IMR-90 (cell line): ENCODE measurements at places on chromosomes 7 and 10.

DNA sequence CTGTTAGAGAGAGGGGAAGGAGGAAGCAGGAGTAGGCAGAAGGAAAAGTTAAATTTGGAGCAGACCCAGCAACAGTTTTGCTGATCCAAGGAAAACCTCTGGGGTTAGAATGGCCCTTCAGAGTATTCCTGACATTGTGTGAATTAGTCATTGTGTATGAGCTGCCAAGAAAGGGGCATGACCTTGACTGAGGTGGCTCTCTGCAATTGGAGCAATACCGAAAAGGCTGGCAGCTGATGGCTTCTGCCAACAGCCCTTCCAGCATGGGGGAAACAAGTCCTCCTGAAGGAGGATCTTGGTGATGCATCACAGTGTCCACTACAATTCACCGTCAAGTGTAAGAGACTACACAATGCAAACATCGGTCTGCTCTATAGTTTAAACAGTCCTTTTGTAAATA lies 20.6 kb upstream of the WASL start:
- no peaks in the 10 kb centered on the region for H3K4me1 ChIP-seq
- no peaks in the 10 kb centered on the region for H3K36me3 ChIP-seq
- H3K27ac ChIP-seq, result no peak overlapping the region
- no peaks in the 10 kb centered on the region; the same call in 1 of the 2 replicates for H3K27me3 ChIP-seq
- H3K4me3 ChIP-seq, result no peak overlapping the region

DNA sequence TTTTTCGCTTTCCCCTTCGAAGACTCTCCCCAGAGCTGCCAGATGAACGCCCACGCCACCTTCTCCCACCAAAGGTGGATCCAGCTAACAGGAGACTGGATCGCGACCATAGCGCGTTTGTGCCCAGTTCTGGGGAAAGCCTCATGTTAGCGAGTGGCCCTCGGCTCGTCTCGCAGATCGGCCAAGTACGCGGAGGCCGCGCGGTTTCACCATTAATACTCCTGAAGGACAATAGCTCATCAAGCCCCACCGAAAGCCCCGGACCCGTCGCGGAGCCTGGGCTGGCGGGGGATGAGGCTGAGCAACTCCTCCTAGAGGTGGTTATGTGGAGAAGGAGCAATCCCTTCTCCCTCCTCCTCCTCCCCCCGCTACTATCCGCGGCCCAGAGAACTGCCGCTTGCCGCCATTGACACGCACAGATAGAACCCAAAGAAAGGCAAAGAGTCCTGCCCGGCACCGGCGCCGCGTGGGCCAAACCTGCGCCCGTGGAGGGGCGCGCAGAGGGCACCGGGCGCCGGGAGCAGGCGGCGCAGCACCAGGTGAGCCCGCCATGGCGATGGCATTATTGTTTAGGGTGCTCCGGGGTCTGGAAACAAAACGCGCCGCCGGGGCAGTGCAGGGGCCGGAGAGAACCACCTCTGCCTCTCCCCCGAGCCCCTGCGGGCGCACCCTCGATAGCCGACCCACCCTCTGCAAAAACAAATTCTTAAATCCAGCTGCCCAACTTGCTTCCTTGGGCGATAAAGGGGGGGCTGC lies at the start of gene MACROH2A2:
MACROH2A2 (plus strand) TSS at position 385 of the 756 bp plus-strand sequence. CDS start 22,813 bp downstream, outside the sequence.
- H3K27me3 ChIP-seq, result peaks cover 15% of the 10 kb centered on the region
- peak; percentile 66 for DNase-seq
- no peaks in the 10 kb centered on the region for H3K36me3 ChIP-seq
- H3K4me1 ChIP-seq, result no peaks in the 10 kb centered on the region
- H3K27ac ChIP-seq, result peak within 1 kb of the TSS; percentile 70

DNA sequence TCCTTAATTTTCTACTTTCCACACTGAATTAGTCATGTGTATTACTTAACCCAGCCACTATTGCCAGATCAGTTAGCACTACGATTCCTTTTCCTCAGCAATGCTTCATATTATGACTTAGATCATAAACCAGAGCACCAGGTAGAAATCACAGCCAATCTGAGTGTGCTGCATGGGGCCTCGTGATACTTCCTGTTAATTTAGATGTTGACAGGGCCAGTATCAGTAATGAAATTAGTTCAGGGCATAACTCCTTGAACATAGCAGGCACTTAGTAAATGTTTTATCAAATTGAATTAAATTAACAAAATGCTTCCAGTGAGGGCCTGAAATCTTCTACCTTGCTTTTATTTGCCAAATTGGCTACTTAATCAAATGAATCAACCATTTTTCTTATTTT lies 169.3 kb upstream of the LRGUK start:
- no peak for DNase-seq
- no peak overlapping the region for H3K4me3 ChIP-seq

GRCh38 chr7:2575046-2575732 lies 16.4 kb downstream of the IQCE start:
- peaks cover 5% of the 10 kb centered on the region for H3K4me1 ChIP-seq
- H3K4me3 ChIP-seq, result no peak overlapping the region
- H3K27me3 ChIP-seq, result no peaks in the 10 kb centered on the region
- DNase-seq, result no peak

DNA sequence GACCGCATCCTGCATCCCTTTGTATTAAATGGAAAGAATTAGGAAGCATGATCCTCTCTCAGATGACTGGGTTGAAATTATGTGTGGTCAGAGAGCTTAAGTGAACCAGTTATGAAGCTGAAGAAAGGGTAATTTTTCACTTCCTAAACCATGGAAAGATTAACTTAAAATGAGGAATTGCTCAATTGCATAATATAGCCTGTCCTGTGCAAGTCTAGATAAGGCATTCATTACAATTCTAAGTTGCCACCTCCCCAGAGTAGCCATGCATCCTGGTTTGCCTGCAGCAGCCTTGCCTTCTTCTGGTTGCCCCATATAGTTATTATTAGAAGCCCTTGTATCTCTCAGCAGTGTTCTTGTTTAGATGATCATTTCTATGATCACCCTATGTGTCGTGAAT lies 45.3 kb downstream of the STARD3NL start:
- no peaks in the 10 kb centered on the region for H3K27me3 ChIP-seq
- H3K4me1 ChIP-seq, result peaks cover 3% of the 10 kb centered on the region; the same call in 1 of the 2 replicates
- DNase-seq, result no peak

DNA sequence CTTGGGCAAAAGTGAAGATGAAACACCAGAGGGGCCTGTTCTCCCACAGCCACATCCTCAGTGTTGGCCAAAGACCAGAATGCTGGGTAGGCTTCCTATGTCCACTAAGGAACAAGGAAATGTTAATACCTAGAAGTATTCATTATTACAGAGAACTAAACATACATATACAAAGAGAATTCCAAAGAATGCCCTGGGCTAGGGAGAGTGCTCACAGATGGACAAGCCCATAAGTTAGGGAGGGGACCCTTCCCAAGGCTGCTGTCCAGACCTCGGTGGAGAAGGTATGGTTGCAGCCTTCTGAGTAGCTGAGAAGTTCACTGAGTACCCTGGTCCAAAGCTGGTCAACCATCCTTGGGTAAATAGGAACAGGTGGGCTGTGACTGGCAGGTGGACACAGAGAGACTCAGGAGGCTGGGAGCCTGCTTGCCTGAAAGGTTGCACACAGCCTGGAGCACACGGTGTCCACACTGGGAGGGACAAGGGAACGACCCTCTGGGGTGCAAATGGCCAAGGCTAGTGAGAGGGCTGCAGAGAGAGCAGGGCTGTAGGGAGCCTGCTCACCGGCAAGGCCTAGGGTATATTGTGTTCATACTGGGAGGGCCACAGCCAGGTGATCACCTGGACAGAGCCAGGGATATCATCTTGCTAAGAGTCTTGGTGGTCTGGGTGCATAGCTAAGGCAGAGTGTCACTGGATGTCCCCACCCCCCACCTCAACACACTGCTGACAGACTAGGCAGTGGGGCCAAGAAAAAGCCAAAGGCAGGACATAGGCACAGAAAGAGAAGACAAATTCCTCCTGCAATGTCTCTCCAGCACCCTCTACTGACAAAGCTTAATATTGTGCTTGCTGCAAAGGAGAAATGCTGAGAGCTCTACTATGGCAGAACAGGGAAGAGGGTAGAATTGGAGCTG lies 40.3 kb downstream of the CPVL start:
- no peak overlapping the region for H3K27ac ChIP-seq
- peaks cover 7% of the 10 kb centered on the region for H3K27me3 ChIP-seq
- H3K4me3 ChIP-seq, result no peak overlapping the region
- no peaks in the 10 kb centered on the region for H3K36me3 ChIP-seq
- no peaks in the 10 kb centered on the region for H3K4me1 ChIP-seq

DNA sequence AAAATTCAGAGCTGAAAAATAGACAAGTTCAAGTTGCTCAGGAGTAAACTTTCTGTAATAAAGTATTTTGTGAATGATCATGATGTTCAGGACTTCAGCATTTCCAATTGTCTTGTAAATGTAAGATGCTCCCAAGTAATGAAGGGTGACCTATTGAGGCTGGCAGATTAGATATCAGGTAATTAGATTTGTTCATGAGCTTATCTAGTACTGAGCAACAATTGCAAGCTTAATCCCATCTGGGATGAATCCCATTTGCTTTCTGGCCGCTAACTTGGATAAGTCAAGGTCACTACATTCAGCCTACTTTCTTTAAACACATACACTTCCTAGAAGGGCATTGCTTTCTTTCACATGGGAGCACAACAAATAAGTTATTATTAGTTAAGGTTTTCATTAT lies 82.4 kb upstream of the ITGB1 start:
- H3K4me1 ChIP-seq, result no peaks in the 10 kb centered on the region
- no peaks in the 10 kb centered on the region for H3K36me3 ChIP-seq
- H3K4me3 ChIP-seq, result no peak overlapping the region
- no peak for DNase-seq

- H3K27ac ChIP-seq, result no peak overlapping the region
- DNase-seq, result no peak
- no peak overlapping the region for H3K4me3 ChIP-seq
These were observed 985.1 kb downstream of the SORCS1 start for GRCh38 chr10:106179430-106179829.

- H3K4me3 ChIP-seq, result no peak overlapping the region
- no peaks in the 10 kb centered on the region for H3K4me1 ChIP-seq
- no peaks in the 10 kb centered on the region for H3K36me3 ChIP-seq
- no peak overlapping the region for H3K27ac ChIP-seq
- H3K27me3 ChIP-seq, result peaks cover 11% of the 10 kb centered on the region
These were observed 54.4 kb downstream of the MTPAP start for GRCh38 chr10:30294476-30295240.
